ENCODE measurements at places on chromosomes 4 and X.

DNA sequence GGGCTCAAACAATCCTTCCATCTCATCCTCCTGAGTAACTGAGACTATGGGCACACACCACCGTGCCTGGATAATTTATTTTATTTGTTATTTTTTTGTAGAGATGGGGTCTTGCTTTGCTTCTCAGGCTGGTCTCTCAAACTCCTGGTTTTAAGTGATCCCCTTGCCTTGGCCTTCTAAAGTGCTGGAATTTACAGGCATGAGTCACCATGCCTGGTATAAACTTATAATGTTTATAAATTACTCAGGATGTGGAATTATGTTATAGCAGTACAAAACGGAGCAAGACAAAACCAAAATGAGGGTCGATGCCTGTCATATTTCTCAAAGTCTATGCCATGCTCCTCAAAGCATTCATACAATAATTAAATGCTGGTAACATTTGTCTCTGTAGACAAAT lies 29.8 kb upstream of the TEX13C start:
- no peak for DNase-seq

DNA sequence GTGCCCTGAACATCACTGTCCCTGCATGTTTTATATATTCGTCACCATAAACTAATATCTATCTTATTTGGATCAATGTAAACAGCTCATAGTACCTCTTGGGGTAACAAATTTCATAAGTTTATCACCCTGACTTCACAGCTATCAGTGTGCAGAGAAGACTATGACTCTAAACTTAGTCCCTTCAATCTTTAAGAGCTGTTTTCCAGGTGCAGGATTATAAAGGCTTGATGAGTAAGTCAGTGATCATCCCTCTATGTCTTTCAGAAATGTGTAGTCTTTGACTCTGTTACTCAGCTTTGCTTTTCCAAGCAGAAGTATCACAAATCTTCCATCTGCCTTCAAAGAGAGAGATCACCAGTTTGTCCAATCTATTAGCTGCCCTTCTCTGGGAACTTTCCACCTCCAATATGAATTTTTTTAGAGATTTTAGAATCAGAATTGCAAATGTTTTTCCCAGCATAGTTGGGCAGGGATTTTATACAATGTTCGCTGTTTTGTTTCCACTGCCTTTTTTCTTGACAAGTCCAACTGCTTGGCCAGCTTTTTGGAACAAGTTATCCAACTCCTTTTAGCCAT lies 45.1 kb upstream of the TSPAN7 start:
- DNase-seq = no peak

GRCh38 chr4:139918591-139918990 lies 235.4 kb downstream of the MAML3 start:
- DNase-seq = peak; percentile 26

DNA sequence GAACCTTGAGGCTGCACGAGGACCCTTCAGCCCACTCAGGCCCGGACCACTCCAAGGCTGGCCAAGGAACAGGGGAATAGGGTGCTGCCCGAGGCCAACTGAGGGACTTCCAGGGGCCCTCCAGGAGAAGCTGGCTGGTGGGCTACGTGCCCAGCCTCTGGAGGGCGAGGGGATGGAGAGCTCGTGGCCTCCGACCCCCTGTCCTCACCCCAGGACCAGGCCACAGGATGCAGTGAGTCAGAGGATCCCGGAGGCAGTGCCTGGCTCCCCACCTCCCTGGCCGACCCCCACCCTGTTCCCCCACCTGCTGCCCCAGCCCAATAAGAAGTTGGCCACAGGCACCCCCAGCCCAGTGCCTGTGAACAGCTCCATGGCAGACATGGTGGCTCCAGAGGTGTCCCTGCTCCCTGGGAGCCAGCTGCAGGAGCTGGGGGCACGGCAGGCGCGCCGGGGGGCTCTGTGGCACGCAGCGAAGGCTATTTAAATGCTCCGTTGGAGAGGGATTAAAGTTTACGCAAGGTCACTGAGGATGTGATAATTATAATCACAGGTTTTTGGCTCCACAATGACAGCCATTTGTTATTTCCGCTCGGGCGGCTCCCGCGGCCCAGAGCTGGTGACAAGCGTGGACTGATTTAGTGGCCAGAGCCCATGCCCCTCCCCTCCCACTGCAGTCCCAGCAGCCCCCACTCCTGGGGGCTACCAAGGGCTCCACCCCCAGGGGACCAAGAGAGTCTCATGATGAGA lies 95.7 kb upstream of the NKX1-1 start:
- no peak for DNase-seq

DNA sequence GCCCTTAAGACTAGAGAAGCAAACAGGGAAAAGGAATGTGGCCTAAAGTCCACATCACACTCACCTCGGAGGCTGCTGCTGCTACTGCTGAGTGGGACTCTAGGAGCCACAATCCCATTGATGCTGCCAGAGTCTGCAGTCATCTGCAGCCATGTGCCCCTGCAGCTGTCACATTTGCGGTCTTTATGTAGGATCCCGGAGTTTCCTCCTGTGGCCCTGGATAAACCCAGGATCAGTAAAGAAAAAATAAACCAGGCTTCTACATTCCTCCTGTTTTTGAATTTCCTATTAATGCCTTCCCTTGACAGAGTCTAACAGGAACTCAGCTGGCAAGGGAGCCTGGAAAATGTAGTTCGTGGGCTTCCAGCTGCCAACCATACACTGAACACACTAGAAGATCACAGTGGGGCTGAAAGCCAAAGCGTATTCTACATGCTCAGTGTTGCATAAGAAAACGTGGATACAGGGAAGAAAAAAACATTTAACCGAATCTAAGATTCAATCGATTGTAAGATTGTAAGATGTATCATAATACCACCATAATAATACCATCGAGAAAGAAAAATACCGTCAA lies 10.3 kb upstream of the PHEX start:
- DNase-seq = no peak

GRCh38 chr4:13118633-13119032 lies 365.5 kb downstream of the RAB28 start:
- no peak for DNase-seq

DNA sequence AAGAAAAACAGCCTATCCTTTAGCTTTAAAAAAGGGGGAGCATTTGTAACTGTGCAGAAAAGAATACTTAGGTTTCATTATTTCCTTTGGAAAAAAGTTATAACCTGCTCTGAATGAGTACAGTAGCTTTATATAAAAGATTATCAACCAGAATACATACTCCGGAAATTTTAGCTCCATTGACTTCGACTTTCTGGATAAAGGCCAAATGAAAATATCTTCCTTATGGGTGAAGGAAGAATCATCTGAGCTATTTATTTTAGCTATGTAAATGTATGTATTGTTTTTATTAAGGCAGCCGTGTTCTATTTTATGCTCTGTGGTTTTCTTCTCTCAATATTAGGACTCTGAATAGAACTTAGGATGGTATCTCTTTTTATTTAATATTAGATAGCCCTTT lies 69.0 kb upstream of the ETNPPL start:
- peak; percentile 34 for DNase-seq

DNA sequence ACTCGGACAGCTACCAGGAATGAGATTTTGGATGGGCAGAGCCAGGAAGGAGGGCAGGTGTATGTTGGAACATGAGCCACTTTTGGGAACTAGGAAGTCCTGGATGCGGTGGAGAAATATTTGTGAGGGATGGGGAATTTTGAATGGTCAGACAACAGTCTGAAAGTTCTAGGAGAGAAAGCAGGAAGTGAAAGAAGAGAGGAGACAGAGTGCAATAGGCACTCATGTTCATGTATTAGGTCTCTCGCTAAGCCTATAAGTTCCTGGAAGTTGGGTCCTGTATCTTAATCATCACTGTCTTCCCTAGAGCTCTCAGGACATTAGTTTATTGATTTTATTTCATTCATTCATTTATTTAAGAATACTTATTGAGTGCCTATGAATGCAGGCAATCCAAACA lies 65.7 kb upstream of the CITED1 start:
- DNase-seq = no peak

GRCh38 chr4:8218371-8219031 lies 19.4 kb downstream of the SH3TC1 start:
- no peak for DNase-seq

DNA sequence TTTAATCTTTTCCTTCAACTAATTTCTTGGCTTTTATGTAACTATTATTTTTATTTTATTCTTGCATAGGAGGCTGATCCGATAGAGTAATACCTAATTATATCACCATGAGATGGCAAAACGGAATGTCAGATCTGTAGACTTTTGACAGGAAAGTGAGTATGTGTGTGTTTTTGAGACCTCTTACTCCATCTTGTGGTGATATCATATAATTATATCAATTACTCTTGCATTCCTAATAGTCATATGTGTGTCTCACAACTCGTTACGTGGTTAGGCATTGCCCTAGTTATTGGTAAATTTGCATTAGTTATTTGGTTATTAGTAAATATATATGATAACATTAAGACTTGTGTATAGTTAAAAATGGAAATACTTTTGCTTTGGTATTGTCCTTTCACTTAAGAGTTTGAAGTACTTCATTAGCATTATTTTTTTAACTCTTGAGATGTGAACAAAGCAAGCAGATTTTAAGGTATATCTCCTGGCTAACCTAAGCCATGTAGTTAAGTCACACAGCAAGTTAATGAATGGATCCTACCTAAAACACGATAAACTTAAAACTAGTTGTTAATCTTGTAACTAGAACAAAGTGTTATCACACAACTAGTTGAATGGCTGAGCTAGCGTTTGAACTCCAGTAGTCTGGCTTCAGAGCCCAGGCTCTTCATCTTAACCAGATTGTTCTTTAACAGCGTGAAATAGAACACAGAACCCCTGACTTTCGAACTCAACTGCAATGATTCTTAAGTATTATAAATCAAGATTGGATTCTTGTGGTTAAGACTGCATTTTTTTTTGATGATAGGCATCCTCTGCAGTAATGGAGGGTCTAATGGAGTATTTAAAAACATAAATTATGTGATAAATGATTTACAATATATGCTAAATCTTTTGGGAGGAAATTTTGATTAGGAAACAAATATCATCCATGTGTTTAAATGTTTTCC lies 67.1 kb downstream of the PGRMC2 start:
- DNase-seq = peak; percentile 77

- no peak for DNase-seq
Measured at GRCh38 chrX:13985697-13986435, 43.8 kb downstream of the GEMIN8 start.

DNA sequence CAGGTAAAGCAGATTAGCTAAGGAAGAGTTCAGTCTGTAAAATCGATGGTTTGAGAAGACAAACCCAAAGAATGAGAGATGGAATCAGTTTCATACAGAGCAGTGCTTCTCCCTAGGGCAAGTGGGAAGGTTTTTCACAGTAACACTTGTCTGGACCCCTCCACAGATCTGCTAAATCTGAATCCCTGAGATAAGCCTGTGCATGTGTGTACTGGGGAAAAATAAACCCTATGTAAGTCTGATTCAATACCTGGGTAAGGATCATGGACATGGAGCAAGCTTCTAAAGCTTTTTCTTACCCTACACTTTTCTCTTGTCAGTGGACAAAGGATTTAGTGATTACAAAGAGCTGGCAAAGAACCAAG lies 13.6 kb downstream of the ELOVL6 start:
- no peak for DNase-seq

DNA sequence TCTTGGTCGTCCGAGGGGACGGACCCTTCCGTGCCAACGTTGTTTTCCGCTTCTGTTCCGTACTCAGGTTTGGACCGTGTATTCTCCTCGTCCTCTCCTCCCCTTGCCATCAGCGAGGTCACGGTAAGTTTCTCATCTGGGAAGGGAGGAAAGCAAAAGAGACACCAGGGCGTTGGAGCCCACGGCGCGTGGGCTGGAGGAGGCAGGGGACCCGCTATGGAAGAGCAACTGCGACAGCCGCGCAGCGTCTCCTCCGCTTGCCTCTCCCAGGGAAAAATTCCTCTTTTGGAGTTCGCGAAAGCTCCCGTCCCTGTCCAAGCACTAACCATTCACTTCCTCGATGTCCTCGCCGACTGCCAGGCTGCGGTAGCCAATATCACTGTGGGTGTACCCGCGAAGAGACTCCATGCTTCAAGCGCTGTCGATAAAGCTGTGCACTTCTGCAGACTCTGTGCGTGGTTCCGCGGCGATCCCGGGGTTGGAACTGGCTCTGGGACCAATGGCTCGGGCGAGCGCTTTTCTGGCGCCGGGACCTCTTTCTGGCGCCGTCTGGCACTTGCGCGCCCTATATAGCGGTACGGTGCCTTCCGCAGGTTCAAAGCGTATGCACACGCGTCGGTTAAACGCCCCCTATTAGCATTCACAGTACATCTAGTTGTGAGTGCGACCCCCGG lies at the start of gene ESX1:
Gene ESX1, minus strand, starts transcription at position 492 of the 674 bp plus-strand sequence. Its CDS starts 84 bp downstream, at position 408.
- DNase-seq = no peak

GRCh38 chrX:45794323-45794994 lies 593.8 kb upstream of the DIPK2B start:
- peak; percentile 64 for DNase-seq

GRCh38 chr4:41517747-41518146 lies 20.2 kb upstream of the LIMCH1 start:
- DNase-seq = peak; percentile 25

- DNase-seq = peak; percentile 2
Measured at GRCh38 chr4:18816228-18816895, 794.8 kb upstream of the LCORL start.

DNA sequence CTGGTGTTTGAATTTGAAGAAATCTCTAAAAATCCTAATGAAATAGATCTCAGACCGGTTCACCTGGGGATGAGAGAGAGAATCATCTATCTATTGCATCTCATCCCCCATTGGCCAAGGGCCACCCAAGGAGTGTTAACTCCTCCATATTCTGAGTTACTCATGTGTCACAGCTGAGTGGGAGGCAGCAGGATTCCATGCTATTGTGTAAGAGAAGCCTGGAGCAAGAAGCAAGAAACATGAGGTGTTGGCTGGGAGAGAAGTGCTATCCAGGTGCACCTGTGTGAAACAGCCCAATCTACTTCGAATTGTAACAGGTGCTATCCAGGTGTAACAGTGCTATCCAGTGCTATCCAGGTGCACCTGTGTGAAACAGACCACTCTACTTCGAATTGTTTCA lies 150.3 kb upstream of the MAOA start:
- DNase-seq = no peak

DNA sequence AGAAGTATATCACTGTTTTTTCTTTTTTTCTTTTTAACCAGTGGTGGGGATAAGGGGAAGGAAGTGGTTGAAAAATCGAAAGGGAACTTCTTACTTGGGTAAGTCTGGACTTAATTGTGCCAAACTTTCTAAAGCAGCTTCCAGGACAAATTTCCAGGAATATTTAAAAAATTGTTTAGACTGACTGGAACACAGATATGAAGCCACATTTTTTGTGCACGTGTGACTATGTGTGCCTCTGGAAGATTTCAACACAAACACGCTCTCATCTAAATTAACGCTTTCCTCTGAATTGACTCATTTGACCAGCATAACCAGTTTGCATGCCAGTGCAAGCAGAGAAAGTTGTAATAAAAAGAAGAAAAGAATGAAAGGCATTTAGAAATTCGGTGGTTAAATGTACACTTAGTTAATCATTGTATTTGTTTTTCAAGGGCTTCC lies 18.8 kb upstream of the YTHDC1 start:
- DNase-seq = peak; percentile 94

DNA sequence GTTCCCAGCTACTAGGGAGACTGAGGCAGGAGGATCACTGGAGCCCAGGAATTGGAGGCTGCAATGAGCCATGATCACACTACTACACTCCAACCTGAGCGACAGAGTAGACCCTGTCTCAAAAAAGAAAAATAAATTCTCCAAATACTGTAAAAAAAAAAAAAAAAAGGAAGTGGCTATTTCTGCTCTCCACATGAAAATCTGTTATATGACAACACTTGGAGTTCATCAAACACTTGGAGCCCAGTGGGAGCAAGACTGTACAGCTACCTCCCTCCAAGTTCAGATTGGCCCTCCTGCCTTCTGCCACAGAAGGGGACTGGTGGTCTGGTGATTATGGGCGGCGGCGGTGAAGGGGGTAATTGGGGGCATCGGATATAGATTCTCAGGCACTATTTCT lies 9.0 kb upstream of the CLDN34 start:
- DNase-seq = no peak

GRCh38 chr4:183588169-183588675 lies 70.8 kb downstream of the RWDD4 start:
- DNase-seq = peak; percentile 44
